Left lobe of liver (tissue), 2 donors: ENCODE measurements at places on chromosomes 1 and 21.

DNA sequence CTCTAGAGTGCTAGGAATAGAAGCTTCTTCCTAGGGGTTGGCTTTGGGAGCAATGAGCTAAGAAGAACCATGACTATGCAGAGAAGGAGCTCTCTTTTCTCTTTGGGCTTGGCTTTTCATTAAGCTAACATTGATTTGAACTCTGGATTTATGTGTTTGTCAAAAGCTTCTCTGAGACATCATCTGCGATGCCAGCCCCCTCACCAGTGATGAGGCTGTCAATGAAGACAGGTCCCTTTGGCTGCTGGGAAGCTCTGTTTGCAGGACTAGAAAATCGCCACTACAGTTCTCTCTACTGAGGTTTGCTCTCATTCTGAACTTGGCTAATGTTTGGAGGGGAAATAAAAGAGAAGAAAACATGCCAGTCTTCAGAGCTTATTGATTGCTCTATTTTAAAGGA is 185.0 kb downstream of the PCP4 start:
- DNase-seq, result no peak

GRCh38 chr1:94541246-94542087 is at the start of gene F3:
F3 (minus strand) TSS chr1:94541759; CDS start chr1:94541636, 123 bp downstream.
- DNase-seq, result peak; percentile 83

DNA sequence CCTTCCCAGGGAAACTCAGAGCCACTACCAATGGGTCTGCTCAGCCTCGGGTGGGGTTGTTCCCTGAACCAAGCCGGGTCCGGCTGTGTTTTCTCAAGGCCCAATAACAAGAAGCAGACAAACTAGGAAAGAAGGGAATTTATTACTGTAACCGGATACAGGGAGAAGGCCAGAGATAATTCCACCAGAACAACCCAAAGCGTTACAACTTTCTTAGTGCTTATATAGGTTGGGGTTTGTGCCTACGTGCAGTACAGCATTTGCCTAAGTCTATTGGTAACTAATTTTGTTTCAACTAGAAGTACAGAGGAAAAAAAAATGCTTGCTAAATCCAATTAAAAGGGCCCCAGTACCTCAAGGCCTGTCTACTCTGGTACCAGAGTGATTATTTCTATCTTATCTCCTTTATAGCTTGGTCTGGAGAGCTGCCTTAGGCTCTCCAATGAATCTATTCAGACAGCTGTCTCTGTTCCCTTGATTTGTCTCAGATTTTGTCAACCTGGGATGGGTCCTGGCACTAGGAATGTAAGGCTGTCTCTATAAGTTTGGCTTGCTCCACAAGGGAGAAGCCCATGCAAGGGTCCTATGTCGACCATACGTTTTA is 57.3 kb upstream of the CCDC190 start:
- DNase-seq, result no peak

GRCh38 chr21:31356440-31356839 is 12.4 kb upstream of the TIAM1 start:
- DNase-seq, result no peak

DNA sequence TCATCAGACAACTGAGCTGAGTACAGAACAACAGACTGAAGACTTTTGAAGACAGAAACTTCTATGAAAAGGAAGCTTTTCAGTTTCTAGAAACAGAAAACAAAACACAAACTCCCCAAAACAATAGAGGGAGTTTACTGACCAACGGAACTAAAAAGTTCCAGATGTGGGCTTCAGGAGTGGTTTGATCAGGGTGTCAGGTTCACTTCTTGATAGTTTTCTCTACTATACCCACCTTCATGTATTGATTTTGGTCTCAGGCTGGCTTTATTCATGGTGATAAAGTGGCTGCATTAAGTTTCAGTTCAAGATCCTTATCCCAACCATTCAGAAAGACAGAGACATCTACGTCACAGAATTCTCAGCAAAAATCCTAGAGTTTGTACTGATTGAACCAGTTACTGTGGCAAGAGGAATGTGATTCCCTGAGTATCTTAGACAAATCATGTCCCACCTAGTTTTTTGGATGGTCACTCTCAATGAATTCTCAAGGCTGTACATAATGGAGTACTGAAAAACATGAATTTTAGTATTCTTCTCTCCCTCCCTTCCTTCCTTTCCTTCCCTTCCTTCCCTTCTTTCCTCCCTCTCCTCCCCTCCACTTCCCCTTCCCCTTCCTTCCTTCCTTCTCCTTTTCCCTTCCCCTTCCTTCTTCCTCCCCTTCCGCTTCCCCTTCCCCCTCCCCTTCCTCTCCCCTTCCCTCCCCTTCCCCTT is 680.5 kb downstream of the PTPRU start:
- DNase-seq, result no peak

DNA sequence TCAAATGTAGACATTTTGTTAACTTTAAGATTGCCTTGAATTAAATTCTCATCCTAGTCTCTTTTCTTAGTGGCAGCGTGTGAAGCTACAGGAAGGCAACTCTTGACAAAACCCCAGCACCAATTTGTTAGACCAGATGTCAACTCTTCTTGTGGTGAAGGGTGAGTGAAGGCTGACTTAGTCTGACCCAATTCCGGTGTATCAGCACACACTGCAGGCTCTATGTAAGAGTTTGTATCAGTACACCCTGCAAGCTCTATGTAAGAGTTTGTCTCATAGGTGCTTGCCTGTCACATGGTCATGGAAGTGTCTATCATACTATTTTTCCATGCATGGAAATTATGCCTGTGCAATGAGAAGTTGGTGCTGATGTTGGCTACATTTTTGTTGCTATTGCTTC is 16.8 kb downstream of the CR2 start:
- DNase-seq, result no peak

DNA sequence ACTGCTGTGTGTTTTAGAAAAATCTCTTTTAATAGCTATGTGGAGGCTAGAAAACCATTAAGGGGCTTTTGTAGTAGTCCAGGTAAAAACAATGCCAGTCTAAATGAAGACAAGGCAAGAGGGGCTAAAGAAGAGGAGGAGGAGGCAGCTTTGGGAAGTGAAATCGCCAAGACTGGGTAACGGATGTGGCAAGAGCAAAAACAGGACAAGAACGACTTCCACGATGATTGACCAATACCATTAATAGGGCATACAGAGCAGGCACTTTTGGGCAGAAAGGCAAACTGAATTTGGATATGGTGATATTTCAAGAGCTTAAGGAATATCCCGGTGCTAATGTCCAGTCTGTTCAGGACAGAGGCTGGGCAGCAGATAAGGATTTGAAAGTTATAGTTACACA is 22.0 kb downstream of the COA6 start:
- no peak for DNase-seq

- DNase-seq, result no peak
Measured at GRCh38 chr1:231869364-231869763, 242.8 kb downstream of the DISC1 start.

- DNase-seq, result no peak
Measured at GRCh38 chr21:29419422-29419821, 120.7 kb downstream of the BACH1 start.

- no peak for DNase-seq
Measured at GRCh38 chr1:8023287-8023994, 2.7 kb downstream of the ERRFI1 start.

DNA sequence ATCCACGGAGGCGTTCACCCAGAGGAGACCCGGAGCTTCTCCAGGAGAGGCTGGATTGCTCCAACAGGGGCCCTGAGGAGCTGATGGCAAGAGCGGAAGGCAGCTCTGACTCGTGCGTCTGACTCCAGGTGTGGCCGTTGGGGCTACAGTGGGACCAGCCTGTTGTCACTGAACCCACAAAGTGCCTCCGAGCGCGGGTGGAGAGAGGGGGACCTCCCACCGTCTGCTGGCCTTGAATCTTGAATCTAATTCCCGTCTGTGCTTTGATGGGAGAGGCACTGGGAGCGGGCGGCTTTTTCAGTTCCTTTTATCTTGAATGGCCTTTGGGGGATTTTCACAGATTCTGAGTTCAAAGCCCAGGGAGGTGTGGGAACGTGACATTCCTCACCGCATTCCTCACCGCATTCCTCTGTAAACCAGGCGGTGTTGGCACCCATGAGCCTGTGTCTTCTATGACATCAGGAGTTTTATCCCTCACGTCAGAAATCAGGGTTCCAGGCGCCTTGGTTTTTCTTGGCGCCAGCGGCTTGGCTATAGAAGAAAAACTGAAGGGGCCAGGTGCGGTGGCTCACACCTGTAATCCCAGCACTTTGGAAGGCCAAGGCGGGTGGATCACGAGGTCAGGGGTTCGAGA is 39.2 kb upstream of the COL18A1 start:
- no peak for DNase-seq

- no peak for DNase-seq
Measured at GRCh38 chr1:201511396-201511940, 4.5 kb upstream of the CSRP1 start.

- DNase-seq, result no peak
Measured at GRCh38 chr1:230123280-230124185, 56.5 kb downstream of the GALNT2 start.

DNA sequence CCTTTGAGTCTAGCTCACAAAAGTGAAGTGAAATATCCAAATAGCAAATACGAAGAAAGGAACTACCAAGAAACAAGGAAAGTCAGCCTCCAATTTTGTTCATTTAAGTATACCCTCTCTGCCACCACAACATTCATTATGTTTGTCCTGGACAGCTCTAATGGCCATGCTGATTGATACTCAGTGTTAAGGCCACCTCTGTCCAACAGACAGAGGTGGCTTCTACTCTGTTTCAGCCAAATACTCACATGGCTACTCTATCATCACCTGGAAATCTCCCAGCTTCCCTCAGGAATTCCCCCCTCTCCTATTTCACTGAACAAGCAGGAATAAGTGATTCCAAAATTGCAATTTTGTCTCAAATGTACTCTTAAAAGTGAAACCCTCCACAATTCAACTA is 10.7 kb downstream of the APP start:
- no peak for DNase-seq

DNA sequence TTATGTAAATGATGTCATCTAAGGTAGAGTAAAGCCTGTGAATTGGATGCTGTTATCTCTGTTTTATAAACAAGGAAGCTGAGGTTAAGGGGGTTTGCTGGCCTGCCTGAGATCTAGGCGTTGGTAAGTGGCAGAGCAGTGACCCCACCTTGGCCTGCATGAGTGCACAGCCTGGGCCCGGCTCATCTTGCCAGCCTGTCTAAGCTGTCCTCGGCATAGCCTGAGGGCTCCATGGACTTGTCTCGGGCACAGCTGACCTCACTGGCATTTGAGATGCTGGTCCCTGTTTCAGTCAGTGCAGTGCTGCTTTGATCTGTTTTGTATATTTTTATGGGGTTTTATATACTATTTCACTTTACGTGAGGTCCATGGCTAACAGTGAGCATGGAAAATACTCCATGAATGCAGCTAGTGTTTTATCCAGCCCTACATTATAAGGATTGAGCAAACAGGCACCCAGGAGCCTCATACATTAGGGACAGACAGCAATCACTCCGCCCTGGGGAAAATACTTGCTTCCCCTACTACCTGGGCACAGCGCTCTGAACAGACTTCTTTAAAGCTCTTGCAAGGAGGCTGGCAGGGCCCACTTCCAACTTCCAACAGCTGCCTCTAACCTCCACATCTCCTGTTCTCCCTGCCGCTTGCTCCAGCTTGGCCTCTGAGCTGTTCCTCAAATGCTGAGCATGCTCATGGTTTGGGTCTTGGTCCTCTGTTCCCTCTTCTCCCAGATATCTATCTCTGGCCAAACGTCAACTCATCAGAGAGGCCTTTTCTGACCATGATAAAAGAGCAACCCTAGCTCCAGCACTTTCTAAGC is 150.6 kb upstream of the HMGB4 start:
- no peak for DNase-seq

- DNase-seq, result no peak
Measured at GRCh38 chr21:42666023-42666747, 12.8 kb downstream of the PDE9A start.

- no peak for DNase-seq
Measured at GRCh38 chr1:206501881-206502280, 5.5 kb upstream of the RASSF5 start.

DNA sequence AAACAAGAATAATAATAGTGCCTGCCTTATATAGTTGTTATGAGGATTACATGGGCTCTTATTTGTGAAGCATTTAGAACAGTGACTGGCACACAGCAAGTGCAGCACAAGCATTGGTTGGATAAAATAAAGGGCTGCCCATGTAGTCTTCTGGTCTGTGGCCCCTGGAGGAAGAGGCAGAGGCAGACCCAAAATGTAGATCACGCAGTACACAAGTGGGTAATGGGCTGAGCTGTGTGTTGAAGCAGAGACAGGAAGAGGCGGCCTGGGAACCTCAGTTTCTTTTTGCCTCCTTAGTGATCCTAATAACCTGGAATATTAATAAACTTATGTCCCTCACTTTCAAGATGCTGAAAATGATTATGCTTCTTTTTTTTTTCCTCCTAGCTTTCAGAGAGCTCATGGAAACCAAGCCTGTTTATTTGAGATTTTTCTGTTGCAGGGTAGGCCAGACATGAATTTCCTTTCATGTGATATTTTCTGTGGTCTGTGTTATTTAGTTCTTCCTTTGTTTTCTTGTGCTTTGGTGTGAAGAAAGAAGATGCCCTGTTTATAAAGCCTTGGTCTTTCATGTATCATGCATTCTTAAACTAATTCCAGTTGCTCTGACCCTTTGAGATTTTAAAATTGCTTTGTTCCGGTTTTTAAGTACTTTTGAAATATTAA is 42.5 kb downstream of the LRRC8D start:
- no peak for DNase-seq

- no peak for DNase-seq
Measured at GRCh38 chr1:119632841-119633240, 15.2 kb downstream of the ZNF697 start.

GRCh38 chr21:35294231-35294898 is 245.3 kb upstream of the RUNX1 start:
- no peak for DNase-seq
